AG20443 (cell line): ENCODE measurements at places on chromosomes 1 and 21.

- no peak for DNase-seq
These were observed 27.5 kb downstream of the HUNK start for GRCh38 chr21:31900121-31900895.

- DNase-seq, result no peak
These were observed 2.9 kb upstream of the ASPM start for GRCh38 chr1:197149340-197149739.

GRCh38 chr1:208047476-208047934 lies 136.6 kb upstream of the CD34 start:
- peak; percentile 29 for DNase-seq

- DNase-seq, result no peak
These were observed 84.3 kb downstream of the ROR1 start for GRCh38 chr1:63858153-63858552.

- peak; percentile 91 for DNase-seq
These were observed 95.7 kb upstream of the VANGL1 start for GRCh38 chr1:115545791-115546733.

- no peak for DNase-seq
These were observed 60.9 kb downstream of the ABL2 start for GRCh38 chr1:179168536-179168935.

GRCh38 chr1:93349231-93350135 lies 3.8 kb downstream of the DR1 start:
- DNase-seq, result no peak

DNA sequence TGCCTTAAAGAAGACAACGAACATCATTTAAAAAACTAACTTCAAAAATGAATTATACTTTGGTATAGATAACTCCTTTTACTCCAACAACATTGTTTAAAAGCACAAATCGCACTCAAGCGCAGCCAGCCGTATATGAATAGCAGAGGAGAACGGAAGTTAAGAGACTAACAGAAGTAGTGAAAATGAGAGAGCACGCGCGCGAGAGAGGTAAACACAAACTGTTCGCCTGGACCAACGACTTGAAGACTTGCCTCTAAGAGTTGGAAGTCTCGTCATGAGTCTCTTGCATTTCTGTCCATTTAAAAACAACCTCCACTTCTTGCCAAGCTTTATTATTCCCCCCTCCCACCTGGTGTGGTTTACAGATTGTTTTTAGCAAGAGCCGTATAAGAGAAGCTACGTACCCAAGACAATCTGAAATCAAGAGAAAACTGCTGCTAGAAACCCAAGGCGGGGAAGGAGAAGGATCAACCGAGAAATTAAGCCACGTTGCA lies 479 bp downstream of the SELENOF start:
- peak; percentile 17 for DNase-seq
